Stimulated activated CD8-positive, alpha-beta memory T cell treated with anti-CD3 and anti-CD28 coated beads, Interleukin-4, amount 100 ng/mL, for 1 hour (primary cell): ENCODE measurements at places on chromosomes 7 and 10.

- DNase-seq = no peak
Measured at GRCh38 chr7:95784796-95785195, 12.4 kb downstream of the DYNC1I1 start.

DNA sequence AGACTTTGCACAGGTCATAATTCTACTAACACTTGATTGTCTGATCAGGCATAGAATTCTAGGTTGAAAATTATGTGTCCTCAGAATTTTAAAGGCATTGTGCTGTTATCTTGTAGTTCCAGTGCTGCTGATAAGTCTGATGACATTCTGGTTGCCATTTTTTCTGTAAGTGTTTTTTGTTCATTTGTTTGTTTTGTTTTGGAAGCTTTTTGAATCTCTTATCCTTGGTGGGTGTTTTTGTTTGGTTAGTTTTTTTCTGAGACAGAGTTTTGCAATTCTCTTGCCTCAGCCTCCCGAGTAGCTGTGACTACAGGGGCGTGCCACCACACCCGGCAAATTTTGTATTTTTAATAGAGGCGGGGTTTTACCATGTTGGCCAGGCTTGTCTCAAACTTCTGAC is 178.9 kb downstream of the CCDC71L start:
- no peak for DNase-seq

DNA sequence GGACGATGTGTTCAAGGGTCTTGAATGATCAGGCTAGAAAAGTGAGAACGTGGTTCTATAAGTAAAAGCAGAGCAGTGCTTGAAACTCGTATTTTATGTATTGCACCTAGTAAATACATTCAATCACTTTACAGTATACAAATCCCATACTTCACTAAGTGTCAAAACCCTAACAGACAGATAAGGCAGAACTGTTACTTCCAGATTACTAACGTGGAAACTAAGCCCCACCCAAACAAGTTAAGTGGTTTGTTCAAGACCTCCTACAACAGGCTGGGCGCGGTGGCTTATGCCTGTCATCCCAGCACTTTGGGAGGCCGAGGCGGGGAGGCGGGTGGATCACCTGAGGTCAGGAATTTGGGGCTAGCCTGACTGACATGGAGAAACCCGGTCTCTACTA is 9.2 kb upstream of the MYO1G start:
- no peak for DNase-seq

DNA sequence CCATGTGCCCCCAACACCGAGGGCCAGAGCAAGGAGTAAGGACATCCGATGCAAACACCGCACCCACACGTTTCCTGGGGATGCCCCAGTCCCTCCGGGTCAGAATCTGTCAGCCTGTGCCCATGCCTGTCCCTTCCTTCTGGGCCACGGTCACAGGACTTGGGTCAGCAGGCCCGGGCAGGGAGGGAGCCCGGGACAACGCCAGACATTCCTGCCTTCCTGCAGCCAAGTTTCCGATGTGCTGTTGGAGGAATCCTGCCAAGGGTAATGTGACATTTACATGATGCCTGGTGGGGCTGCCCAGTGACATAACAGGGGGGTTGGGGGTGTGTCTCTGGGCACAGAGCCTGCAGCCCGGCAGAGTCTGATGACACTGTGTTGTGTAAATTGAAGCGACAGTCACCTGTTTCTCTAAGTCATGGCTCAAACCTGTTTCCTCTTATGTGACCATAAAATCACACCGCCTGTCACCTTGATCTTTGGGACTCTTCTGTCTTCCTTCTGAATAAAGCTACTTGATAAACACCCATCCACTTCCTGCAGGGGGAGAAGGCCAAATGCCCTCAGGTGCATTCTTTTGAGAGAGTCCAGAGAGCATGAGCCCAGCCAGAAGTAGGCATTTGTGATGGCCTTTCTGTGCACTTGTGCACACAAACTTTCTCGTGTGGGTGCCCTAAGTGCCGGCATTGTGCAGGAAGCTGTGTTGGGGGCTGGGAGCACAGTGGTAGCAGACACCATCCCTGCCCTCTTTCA is 175.3 kb upstream of the RHEB start:
- DNase-seq = no peak

- no peak for DNase-seq
Measured at GRCh38 chr7:101626069-101626671, 2.9 kb downstream of the MYL10 start.

GRCh38 chr10:133162178-133162909 is 2.3 kb downstream of the KNDC1 start:
- no peak for DNase-seq

DNA sequence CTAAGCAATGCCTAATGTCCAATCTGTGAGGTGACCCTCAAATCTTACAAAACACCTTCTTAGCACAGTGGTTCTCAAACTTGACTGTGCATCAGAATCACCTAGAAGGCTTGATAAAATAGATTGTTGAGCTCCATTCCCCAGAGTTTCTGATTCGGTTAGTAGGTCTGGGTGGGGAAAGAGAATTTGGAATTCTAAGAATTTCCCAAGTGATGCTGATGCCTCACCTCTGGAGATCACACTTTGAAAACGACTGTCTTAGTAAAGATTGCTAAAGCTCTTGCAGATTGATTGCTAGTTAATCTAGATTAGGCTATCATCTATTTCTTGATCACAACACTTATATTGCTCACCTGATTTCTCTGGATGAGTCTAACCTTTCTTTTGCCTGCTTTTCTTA is 126.6 kb downstream of the PCLO start:
- no peak for DNase-seq

GRCh38 chr10:71487726-71488125 is 91.0 kb downstream of the CDH23 start:
- DNase-seq = no peak

- DNase-seq = no peak
Measured at GRCh38 chr10:102302611-102303010, 57.3 kb downstream of the GBF1 start.

- DNase-seq = no peak
Measured at GRCh38 chr10:11724938-11725776, 17.0 kb upstream of the ECHDC3 start.

- no peak for DNase-seq
Measured at GRCh38 chr10:127556916-127557315, 7.8 kb downstream of the NPS start.

GRCh38 chr10:47278152-47278473 is 21.9 kb upstream of the GDF10 start:
- DNase-seq = no peak

- DNase-seq = no peak
Measured at GRCh38 chr10:37762287-37762686, 95.1 kb downstream of the ZNF248 start.

DNA sequence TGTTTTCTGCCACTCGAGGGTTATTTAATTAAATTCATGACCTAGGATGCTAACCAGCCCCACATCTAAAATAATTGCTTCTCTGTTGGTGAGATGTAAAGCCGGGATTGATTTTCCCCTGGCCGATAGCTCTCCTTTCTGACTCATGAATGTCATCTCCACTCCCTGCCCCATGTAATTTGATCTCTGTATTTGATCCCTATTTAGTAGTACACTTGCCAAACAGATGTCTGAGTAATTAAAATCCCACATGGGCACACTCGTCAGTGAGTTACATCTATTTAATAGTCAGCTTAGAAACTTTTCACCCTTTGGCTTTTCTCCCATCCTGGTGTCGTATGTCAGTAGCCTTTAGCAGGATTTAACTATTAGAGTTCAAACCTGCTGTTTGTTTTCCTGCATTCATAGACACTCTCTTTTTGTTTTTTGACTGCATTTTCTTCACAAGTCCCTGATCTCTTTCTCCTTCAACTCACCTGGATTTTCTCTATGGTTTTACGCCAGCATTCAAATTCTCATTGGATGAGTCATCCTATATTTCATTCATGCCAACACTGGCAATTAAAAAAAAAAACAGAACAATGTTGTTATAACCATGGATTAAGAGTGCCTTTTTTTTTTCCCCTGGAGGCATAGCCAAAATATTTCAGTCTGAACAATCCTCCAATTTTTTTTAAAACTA is 82.7 kb downstream of the SPAG6 start:
- DNase-seq = no peak

- DNase-seq = no peak
Measured at GRCh38 chr7:157634401-157635147, 297.8 kb downstream of the DNAJB6 start.

DNA sequence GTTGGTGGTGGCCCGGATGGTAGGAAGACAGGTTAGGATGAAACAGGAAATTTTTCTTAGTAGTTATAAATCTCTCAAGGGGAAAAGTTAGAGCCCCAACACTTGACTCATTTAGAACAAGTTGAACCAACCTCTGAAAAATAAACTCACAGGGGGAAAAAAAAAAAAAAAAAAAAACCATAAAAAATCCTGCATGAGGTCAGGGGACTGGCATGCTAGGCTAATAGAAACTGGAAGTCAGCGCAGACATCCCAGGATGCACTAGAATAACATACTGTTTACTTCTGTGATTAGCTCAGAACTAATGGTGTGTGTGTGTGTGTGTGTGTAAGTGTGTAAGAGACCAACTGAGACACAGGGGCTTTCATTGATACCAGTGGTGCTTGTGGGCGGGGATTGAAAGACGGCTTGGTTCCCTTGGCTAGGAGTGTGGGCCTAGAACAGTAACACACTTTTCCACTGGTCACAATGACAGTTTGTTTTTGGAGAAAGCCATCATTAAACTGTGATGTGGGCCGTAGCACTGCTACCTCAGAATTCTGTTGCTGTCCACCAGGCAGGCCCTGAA is 491.6 kb upstream of the GALNT17 start:
- no peak for DNase-seq
